ENCODE measurements at places on chromosomes 6 and 20.

GRCh38 chr6:77686931-77687330 is 34.1 kb downstream of the MEI4 start:
- H3K4me1 ChIP-seq, result no peaks in the 10 kb centered on the region
- H3K4me3 ChIP-seq, result no peak overlapping the region

DNA sequence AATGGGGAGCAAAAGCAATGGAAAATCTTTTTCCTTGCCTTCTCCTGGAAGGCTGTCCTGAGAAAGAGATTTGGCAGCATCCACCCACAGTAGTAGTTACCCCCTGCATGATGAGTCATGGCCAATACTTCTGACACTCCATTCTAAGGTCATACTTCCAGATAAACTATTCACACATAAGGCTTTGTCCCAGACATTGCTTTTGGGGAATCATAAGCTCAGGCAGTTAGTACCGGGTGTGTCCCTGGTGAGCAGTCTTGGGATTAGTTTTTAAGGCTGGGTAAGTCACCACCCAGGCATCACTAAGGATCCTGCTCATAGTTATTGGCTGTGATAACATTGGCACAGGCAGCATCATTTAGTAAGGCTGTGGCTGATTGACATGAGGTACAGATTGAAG is 160.6 kb upstream of the GGTLC1 start:
- H3K27me3 ChIP-seq, result no peaks in the 10 kb centered on the region
- no peak overlapping the region for H3K27ac ChIP-seq

- H3K36me3 ChIP-seq, result no peaks in the 10 kb centered on the region
- no peaks in the 10 kb centered on the region for H3K4me1 ChIP-seq
- H3K27ac ChIP-seq, result no peak overlapping the region
- no peak overlapping the region for H3K4me3 ChIP-seq
- H3K27me3 ChIP-seq, result no peaks in the 10 kb centered on the region
- no peak for DNase-seq
These were observed 5.0 kb upstream of the PTPRK start for GRCh38 chr6:128525406-128525805.

GRCh38 chr6:142702501-142703460 is 242.2 kb downstream of the HIVEP2 start:
- H3K27ac ChIP-seq, result no peak overlapping the region
- DNase-seq, result no peak

DNA sequence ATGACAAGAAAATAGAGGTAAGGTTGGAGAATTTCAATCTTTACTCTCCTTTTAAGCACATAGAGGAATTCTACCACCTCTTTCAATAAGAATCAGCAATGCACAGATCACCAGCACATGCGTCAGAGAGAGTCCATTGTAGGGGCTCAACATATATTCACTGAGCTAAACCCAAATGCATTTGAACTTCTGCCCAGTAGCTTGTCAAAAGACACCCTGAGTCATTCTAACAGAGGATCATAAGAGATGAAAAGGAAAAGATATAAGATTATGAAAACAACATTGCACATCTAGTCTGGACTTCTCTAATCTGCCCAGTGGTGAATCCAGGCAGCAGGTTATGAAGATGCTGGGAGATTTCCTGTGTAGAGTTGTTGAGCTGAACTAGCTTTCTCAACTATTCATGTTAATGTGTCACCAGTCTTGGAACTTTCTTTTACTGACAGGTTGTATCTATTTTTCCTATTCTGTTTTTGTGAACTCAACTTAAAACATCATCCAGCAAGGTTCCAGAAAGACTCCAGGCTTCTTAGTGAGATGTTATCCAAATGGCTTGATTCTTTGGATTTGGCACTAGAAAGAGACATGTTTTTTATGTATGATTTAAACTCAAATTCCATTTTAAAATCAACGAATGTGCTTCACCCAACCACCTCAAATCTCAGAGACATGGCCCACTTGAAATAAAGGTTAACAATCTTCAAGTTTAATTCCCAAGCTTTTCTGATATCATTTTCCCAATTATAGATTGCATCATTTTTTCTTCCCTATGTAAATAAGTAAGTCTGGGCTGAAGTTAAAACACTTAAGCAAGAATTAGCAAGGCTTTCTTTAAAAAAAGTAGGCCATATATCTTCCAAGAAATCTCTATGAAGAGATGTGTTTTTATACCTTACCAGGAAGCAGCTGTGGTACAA is 89.3 kb downstream of the TSHZ2 start:
- no peak overlapping the region for H3K4me3 ChIP-seq
- no peaks in the 10 kb centered on the region for H3K27me3 ChIP-seq
- H3K27ac ChIP-seq, result no peak overlapping the region
- DNase-seq, result no peak

- no peak overlapping the region for H3K27ac ChIP-seq
- H3K27me3 ChIP-seq, result no peaks in the 10 kb centered on the region
- no peak for DNase-seq
- H3K4me3 ChIP-seq, result no peak overlapping the region
These were observed 301.3 kb upstream of the TCF21 start for GRCh38 chr6:133587546-133588160.

GRCh38 chr20:59044295-59044694 is 1.7 kb upstream of the PRELID3B start:
- H3K27ac ChIP-seq, result no peak overlapping the region
- peaks cover 4% of the 10 kb centered on the region for H3K4me1 ChIP-seq
- H3K36me3 ChIP-seq, result no peaks in the 10 kb centered on the region
- H3K27me3 ChIP-seq, result no peaks in the 10 kb centered on the region

Data from prostate gland (tissue), 2 donors.